ENCODE measurements at places on chromosomes 3 and 15.
A peak's percentile ranks its signal among the peaks of the same experiment; 100 is the strongest.

GRCh38 chr3:72099326-72100079 is 314.6 kb upstream of the PROK2 start:
- DNase-seq: no peak

GRCh38 chr3:71863563-71864190 is 78.7 kb upstream of the PROK2 start:
- no peak for DNase-seq

DNA sequence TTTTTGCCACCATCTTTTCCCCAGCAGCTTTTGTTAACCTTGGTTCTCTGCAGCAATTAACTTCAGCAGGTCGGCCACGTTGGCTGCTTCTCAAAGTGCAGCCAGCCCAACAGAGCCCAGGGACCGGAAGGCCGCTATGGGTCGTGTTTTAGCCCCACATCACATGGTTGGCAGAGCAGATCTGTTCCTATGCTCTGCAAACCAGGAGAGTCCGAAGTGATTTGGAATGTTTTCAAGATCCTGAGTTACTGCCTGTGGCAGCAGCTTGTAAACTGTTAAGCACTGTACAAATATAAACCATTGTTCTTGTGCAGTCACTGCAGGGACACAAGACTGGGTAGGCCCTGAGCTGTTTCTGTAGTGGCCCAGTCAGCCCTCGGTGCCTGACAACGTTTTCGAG is 69.6 kb upstream of the MYZAP start:
- DNase-seq: no peak

- no peak for DNase-seq
Observed at GRCh38 chr15:64824929-64825430, 467 bp downstream of the PIF1 start.

DNA sequence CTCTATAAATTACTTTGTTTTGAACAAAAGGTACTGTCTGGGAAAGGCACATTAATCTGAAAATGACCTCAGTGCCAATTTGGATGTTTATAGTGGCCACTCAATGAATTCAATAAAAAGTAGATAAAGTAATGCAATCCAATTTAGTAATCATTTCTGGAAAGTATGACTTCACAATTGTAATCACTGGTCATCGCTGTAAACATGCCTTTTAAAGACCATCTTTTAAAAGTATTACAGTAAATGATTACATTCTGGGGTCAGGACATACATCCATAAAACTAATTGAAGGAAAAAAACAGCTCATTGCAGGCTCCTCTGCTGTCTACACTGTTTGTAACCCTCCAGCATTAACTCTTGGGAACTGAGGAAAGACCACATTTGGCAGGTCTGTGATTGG is 43.2 kb downstream of the HRH1 start:
- no peak for DNase-seq

GRCh38 chr3:39056151-39056550 is 4.3 kb downstream of the WDR48 start:
- DNase-seq: no peak

DNA sequence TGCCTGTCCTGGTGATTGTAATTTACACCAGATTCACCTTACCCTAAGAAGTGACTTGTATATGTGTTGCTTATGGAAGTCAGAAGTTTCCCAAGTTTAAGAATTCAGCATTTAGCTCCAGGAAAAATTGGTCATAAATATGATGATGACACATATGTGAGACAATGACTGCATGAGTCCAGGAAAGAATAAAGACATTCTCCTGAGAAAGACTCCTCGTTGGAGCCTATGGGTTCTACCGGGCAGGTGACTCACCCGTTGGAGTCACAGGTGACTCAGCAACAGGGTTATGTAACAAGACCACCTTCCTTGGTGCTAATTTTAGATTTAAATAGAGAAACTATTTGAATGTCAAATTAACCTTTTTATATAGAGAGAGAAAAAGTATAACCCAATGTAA is 662.4 kb downstream of the FHIT start:
- no peak for DNase-seq

- DNase-seq: no peak
Observed at GRCh38 chr15:40357246-40357645, 773 bp upstream of the DISP2 start.

GRCh38 chr15:64754663-64755426 is 20.5 kb downstream of the RBPMS2 start:
- no peak for DNase-seq

GRCh38 chr3:51391566-51392354 is 675 bp downstream of the RBM15B start:
- no peak for DNase-seq

DNA sequence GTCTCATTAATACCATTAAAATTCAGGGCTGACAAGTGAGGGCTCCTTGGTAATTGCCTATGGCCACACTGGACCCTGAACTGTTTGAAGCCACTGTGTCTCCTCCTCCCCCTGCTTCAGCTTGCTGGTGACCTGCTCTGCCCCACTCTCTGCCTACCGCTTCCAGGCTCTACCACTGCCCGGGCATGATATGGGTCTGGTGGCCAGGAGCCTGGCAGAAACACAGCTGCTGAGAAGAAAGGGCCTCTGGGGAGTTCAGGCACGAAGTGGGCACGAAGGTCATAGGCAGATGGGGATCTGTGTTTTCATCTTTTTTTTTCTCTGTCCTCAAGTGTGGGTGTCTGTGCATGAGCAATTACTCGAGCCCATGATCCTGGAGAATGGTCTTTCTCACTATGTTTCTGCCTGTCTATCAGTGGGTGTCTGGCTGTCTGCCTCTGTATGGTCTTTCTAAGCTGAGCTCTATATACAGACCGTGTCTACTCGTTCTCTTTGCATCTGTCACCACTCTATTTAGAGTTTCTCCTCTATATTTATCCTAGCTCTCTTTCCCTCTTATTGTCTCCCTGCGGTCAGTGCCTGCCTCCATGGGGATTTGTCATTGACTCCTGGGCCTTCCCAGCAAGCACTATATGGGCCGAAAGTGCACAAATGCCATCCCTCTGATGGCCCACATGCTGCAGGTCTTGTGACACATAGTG is 42.1 kb upstream of the EPHB1 start:
- no peak for DNase-seq

DNA sequence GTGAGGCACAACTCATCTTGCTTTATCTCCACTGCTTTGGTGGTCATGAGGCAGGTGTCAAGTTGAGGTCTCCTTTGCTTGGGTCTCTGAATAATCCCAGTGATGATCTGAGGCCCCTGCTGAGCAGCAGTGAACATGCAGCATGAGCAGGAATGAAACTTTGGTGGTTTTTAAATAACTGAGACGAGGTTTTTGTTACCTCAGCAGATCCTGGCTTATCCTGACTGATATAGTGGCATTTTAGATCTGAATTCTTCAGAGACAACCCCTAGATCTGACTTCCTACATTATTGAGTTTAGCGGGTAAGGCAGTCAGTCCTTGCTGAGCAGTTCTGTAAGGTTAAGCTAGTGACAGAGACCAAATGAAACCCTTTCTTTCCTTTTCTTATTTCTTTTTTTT is 230.4 kb downstream of the ARRDC4 start:
- DNase-seq: no peak

- no peak for DNase-seq
Observed at GRCh38 chr3:177629276-177629675, 432.0 kb upstream of the TBL1XR1 start.

DNA sequence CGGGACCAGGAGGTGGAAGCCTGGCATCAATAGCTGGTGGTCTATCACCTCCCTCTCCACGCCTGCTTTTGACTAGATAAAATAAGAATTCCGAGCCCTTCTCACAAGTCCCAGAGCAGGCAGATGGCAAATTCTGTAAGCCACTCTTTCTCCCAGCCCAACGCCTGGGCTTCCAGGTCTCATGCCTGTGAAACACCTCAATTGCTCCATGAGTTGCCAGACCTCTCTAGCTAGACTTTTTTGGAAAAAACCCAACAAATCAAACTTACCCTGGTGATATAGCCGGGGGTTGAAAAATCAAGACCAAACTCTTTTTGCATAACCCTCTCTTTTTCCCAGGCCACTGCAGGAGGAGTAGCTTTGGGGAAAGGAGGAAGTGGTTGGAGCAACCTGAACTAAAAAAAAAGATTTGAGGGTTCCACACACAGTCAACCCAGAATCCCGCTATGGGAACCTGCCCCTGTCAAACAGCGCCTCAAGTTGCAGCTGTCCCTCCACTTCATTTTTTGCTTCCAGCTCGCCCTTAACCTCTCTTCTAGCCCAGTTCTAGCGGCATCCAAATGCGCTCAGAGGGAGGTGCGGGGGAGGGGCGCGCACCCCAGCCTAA is 7.0 kb downstream of the BHLHE40 start:
- no peak for DNase-seq

DNA sequence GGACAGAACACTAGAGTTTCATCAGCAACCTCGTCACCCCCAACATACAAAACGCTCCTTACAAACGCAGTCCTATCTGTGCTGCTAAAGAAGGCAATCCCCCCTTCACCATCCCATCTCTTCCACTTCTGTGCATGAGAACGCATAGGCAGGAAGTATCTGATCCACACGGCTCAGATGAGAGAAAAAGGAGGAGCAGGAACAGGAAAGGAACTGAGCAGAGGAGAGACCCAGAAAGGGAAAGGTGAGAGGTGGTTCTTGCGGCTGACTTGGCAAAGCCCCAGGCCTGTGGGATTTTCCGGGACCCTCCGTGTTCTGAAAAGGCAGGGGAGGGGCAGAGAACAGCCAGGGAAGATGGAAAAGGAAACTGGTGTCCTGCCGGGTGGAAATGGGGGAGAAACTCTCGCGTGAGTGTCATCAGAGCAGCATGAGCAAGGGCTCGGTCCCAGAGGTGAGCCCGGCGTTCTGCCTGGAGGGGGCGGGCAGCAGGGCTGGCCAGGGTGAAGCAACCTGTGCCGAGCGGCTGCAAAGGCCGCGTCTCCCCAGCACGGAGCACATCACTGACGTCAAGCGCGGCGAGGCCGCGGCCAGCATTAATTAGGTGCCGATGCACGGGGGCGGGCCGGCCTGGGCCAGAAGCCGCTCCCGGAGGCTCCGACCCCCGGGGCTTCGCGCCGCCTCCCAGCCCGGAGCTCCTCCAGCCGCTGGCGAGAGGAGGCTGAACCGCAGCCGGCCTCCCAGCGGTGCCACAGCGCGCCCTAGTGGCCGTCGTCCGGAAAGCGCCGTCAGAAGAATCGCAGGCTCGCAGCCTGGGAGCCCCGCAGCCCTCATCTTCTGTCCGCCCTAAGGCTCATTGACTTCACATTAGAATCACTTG is 35.8 kb downstream of the CPN2 start:
- peak; percentile 50 for DNase-seq

GRCh38 chr15:93496888-93497287 is 407.9 kb upstream of the RGMA start:
- DNase-seq: no peak

DNA sequence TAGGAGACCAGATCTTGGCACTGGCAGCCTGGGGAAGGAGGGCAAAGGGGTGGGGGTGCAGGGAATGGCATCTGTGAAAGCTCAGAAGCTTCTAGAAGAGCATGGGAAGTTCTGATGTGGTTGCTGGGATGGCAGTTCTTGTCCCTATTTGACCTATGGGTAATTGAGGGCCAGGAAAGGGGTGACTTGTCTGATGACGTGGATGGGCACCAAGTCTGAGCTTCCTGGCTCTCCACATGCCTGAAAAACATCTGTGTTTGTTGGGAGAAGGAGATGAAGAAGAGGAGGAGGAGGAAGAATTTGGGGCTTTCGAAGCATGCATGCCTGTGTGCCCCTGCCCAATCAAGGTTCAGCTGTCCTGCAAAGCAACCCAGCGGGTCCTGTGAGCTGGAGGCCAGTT is 158.8 kb downstream of the SMAD6 start:
- DNase-seq: no peak

- DNase-seq: no peak
Observed at GRCh38 chr3:79380581-79380980, 387.2 kb downstream of the ROBO1 start.

DNA sequence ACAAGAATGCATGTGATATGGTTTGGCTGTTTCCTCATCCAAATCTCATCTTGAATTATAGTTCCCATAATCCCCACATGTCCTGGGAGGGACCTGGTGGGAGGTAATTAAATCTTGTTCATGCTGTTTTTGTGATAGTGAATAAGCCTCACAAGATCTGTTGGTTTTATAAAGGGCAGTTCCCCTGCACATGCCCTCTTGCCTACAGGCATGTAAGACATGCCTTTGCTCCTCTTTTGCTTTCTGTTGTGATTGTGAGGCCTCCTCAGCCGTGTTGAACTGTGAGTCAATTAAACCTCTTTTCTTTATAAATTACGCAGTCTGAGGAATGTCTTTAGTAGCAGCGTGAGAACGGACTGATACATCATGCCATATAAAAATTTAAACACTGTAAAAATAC is 1537.0 kb downstream of the OTOL1 start:
- DNase-seq: no peak

- peak; percentile 30 for DNase-seq
Observed at GRCh38 chr3:36792342-36792741, 28.0 kb upstream of the DCLK3 start.

DNA sequence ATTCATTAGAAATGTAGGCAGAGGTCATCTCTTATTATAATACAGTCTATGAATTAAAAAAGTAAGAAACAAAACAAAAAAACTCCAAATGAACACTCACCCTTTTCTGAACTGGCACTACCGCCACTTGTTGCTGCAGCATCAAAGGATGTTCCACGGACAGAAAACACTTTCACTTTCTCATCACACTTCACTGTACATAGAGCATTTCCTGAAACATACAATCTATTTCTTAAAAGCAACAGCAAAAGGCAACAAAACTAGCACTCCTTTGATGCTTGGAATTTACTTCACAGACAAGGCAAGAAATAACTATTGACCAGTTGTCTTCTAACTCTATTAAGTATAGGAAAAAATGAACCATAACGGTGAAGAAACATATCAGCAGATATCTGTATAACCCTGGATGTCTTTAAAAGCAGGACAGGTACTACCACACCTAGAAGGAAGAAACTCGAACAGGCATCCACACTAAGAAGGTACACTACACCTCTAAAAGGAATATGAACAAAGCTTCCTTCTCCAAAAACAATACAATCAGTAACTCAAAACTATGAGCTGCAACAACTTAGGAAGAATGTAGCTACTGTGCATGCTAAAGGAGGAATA is 24.9 kb downstream of the ETFA start:
- DNase-seq: no peak

GRCh38 chr3:83928391-83928790 is 1030.4 kb upstream of the CADM2 start:
- DNase-seq: peak; percentile 50

DNA sequence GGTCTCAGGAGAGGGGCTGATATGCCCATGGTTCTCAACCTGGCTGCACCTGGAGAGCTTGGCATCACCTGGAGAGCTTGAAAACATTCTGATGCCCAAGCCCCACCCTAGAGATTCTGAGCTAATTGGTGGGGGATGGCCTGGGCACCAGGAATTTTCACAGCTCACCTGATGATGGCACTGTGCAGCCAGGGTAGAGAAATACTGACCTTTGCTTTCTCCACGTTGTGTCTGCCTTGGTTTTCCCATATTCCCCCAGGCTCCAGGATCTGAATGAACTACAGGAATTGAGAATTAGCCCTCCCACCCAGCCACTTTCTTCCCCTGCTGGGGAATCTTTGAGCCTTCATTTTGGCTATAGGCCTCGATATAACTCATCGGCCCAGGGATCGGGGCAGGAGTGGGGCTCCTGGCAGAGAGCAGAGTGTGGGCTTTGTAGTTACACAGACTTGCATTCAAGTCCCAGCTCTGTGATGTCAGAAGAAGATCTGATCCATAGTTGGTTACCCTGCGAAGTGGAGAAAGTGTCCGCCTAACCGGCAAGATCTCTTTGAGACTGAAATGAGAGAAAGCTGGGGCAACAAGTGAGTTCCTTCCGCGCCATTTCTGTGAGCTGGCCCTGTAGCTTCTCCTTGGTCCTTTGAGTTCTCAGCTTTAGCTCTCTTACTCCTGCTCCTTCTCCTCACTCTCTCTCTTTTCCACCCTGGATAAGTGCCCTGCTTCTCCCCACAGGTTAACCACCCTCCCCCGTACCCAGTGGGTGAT is 33.1 kb upstream of the UBE2Q2 start:
- DNase-seq: peak; percentile 44
